Muscle of leg (tissue), 16 donors: ENCODE measurements at places on chromosomes 3 and 15.

DNA sequence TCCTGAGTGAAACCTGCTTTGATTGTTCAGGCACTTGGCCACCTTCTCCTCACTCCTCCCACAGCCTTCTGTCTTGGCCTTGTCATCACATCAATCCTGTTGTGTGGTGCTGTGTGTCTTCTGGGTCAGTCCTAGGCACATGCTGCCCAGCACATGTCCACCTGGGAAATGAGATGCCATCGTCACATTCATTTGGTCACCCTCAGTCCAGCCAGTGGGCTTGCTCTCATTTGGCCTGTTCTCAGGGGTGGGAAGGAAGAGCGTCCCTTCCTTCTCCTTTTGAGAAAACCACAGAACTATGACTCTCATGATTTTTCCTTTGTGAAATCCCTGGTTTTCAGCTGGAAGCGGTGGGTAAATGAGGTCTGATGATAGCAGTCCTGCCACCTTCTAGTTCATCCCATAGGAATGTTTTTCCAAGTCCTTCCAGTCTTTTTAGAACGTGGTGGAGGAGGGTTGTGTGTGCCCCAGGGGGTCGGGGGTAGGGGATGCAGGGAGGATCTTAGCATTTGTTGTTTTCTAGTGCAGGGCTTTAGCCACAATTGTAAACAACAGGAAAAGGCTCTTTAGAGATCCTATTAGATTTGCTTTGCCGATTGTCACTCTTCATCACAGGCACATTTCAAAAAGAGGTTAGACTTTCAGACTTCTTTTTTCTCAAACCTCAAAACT lies 8.4 kb upstream of the PLA1A start:
- H3K27ac ChIP-seq, result no peak overlapping the region
- peak; percentile 42 for DNase-seq
- H3K4me3 ChIP-seq, result no peak overlapping the region
- H3K4me1 ChIP-seq, result no peaks in the 10 kb centered on the region

- peaks cover 48% of the 10 kb centered on the region for H3K27me3 ChIP-seq
- H3K27ac ChIP-seq, result no peak overlapping the region
- peaks cover 3% of the 10 kb centered on the region for H3K4me1 ChIP-seq
- no peaks in the 10 kb centered on the region for H3K36me3 ChIP-seq
- DNase-seq, result peak; percentile 19
Measured at GRCh38 chr15:29570121-29570947, 251.9 kb downstream of the TJP1 start.

DNA sequence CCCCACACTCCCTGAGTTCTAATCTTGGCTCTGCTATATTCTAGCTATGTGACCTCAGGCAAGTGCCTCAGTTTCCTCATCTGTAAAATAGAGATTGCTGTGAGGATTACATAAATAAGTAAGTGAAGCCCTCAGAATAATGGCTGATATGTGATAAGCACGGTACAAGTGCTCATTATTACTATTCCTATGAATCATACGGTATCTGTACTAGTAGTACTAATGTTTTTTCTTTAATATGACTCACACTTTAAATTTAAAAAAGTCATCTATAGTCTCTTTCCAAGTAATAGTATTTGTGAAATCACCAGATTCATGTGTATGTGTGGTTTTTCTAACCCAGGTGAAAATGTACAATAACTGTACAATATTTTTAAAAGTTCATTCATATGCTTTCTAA lies 58.7 kb downstream of the CLDN11 start:
- no peak for DNase-seq
- no peaks in the 10 kb centered on the region for H3K36me3 ChIP-seq
- H3K27ac ChIP-seq, result no peak overlapping the region
- H3K4me3 ChIP-seq, result no peak overlapping the region

GRCh38 chr3:43013743-43014155 lies 34.6 kb downstream of the GASK1A start:
- H3K36me3 ChIP-seq, result no peaks in the 10 kb centered on the region
- H3K27ac ChIP-seq, result no peak overlapping the region
- no peak overlapping the region for H3K4me3 ChIP-seq
- DNase-seq, result no peak

- H3K27me3 ChIP-seq, result peaks cover 2% of the 10 kb centered on the region
- H3K4me3 ChIP-seq, result no peak overlapping the region
- no peaks in the 10 kb centered on the region for H3K36me3 ChIP-seq
- DNase-seq, result no peak
Measured at GRCh38 chr3:72196377-72196929, 411.5 kb upstream of the PROK2 start.

- no peaks in the 10 kb centered on the region for H3K4me1 ChIP-seq
- no peak for DNase-seq
- no peak overlapping the region for H3K27ac ChIP-seq
Measured at GRCh38 chr3:117010318-117010717, 300.7 kb downstream of the TUSC7 start.

DNA sequence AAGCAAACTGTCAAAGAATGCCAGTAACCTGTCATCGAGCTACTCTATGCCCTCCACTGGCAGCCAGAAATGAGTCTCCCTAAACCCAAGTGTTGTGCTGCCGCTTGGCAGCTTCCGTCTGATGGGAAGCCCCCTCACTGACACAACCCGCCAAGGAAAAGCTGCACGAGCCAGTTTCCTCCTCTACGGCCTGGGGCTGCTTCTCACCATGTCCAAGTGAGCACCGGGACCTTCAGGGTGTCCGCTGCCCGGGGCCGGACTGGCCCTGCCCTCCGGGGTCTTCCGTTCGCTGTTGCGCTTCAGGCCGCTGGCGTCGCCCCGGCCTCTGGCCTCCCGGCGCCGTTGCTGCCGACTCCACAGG lies 490 bp downstream of the TOMM70 start:
- peaks cover 9% of the 10 kb centered on the region for H3K4me1 ChIP-seq
- DNase-seq, result peak; percentile 41
- H3K27me3 ChIP-seq, result no peaks in the 10 kb centered on the region
- no peaks in the 10 kb centered on the region for H3K36me3 ChIP-seq

- H3K27ac ChIP-seq, result no peak overlapping the region
- H3K4me3 ChIP-seq, result no peak overlapping the region
- no peaks in the 10 kb centered on the region for H3K36me3 ChIP-seq
- no peaks in the 10 kb centered on the region for H3K4me1 ChIP-seq
Measured at GRCh38 chr3:144433006-144433405, 461.4 kb downstream of the DIPK2A start.

- no peak overlapping the region for H3K27ac ChIP-seq
- DNase-seq, result peak; percentile 42
- no peaks in the 10 kb centered on the region for H3K36me3 ChIP-seq
- H3K4me1 ChIP-seq, result peaks cover 6% of the 10 kb centered on the region
- no peak overlapping the region for H3K4me3 ChIP-seq
Measured at GRCh38 chr3:136856665-136857064, 5.3 kb upstream of the NCK1 start.

GRCh38 chr15:41933771-41934170 lies 38.6 kb downstream of the EHD4 start:
- H3K27me3 ChIP-seq, result no peaks in the 10 kb centered on the region
- DNase-seq, result no peak
- no peak overlapping the region for H3K27ac ChIP-seq
- H3K4me3 ChIP-seq, result no peak overlapping the region
- peaks cover 2% of the 10 kb centered on the region for H3K36me3 ChIP-seq

DNA sequence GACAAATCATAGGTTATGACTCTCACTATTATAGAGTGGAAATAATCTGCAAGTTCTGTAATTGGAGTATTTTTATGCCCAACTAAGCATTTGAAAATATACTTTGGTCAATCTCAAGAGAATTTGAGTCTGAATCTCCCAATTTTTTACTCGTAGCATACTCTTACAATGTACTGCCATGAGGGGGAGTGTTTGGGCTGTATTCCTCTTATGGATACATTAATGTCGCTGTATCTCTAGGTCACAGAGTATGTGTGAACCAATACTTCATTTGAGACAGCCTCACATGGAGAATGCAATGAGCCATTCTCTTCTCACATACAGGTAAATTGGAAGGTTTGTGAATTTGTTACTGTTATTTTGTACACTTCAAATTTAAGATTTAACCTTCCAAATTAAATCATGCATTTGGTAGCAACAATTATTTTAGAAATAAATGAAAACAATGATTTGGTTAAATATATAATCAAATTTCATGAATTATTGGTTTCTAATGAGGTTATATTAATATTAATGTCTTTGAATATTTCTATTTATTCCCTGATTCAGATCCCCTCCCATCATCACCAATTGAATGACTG lies 5.5 kb upstream of the CD200 start:
- H3K4me1 ChIP-seq, result no peaks in the 10 kb centered on the region
- no peaks in the 10 kb centered on the region for H3K36me3 ChIP-seq

GRCh38 chr3:118226206-118226605 lies 808.4 kb downstream of the IGSF11 start:
- no peak overlapping the region for H3K4me3 ChIP-seq
- H3K36me3 ChIP-seq, result no peaks in the 10 kb centered on the region
- no peak overlapping the region for H3K27ac ChIP-seq
- H3K4me1 ChIP-seq, result no peaks in the 10 kb centered on the region

- no peak overlapping the region for H3K27ac ChIP-seq
- peaks cover 13% of the 10 kb centered on the region for H3K4me1 ChIP-seq
- no peak overlapping the region for H3K4me3 ChIP-seq
- no peaks in the 10 kb centered on the region for H3K36me3 ChIP-seq
Measured at GRCh38 chr3:12175844-12176453, 17.2 kb upstream of the TIMP4 start.

DNA sequence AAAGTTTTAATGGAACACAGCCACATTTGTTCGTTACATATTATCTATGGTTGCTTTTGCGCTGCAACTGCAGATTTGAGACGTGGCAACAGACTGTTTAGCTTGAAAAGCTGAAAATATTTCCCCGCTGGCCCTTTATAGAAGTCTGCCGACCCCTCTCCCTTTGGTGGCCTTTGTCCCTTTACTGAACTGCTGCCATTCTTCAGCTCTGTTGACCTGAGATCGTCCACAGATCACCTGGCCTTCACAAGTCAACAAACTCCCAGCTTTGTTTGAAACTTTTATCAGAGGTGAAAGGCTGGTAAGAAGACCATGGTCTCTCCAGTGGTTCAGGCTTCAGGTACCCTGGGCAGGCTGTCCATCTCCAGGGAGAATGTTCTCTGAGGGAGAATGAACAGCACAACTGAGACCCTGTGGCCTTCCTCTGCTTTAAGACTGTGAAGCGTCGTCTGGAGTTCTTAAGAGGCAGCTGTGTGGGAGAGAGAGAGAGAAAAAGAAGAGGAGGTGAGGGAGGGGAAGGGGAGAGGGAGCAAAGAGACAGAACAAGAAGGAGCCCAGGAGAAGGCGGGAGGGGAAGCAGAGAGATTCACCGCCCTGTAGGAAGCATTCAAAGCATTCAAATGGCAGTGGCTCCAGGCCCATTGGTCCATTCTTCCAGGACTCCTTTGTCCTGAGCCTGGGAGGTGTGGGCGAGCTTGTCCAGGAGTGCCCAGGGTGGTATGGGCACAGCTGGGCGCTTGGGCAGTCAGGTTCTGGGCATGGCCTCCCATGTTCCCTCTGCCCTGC lies 53.7 kb upstream of the INSYN1 start:
- H3K27me3 ChIP-seq, result peaks cover 5% of the 10 kb centered on the region
- DNase-seq, result no peak
- H3K27ac ChIP-seq, result no peak overlapping the region
- no peaks in the 10 kb centered on the region for H3K36me3 ChIP-seq
- no peak overlapping the region for H3K4me3 ChIP-seq

DNA sequence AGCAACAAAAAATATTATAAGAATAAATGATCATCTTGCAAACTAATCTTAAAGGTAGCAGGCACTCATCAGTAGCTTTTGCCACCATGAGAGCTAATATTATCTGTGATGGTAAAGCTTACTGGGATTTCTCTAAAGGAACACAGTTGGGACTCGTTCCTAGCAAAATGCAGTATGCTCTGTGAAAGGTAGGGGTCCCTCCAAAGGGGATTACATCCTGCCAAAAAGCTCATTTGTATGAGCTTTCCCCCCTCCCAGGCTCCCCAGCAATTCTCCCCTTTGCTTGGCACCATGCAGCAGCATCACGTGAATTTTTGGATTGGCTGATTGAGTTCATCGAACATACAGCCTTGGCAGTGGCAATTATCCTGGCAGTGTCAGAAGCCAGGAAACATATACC lies 361.0 kb upstream of the PLSCR5 start:
- H3K36me3 ChIP-seq, result no peaks in the 10 kb centered on the region
- H3K4me3 ChIP-seq, result no peak overlapping the region

DNA sequence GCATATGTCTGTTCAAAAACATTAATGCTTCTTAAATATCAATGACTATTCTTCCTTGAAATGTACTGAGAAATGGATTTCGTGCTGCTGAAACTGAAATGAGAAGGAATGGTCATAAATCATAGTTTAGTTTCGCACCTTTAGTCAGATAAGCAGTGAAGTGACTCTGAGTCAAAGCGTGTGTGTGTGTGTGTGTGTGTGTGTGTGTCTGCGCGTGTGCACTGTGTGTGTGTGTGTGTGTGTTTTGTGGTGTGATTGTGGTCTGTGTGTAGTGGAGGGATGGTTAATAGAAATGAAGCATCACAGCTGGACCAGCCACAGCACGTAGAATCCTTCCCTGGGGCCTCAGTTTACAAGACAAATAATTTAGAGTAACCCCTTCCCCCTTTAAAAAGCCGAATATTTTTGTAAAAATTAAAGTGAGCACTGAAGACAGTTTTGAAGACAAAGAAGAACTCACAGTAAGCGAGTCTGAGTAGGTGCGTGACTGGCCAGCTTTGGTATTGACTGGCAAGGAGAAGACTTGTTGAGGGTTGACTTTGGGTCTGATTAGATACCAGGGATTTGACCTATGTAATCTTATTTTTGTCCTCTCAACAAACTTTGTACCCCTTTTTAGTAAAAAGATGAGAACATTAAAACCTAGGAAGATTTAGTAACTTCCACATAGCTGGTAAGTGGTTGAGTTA lies 202.0 kb upstream of the IL12A start:
- no peaks in the 10 kb centered on the region for H3K36me3 ChIP-seq
- H3K4me1 ChIP-seq, result no peaks in the 10 kb centered on the region
- DNase-seq, result no peak
- H3K27me3 ChIP-seq, result no peaks in the 10 kb centered on the region
- no peak overlapping the region for H3K27ac ChIP-seq
- H3K4me3 ChIP-seq, result no peak overlapping the region

DNA sequence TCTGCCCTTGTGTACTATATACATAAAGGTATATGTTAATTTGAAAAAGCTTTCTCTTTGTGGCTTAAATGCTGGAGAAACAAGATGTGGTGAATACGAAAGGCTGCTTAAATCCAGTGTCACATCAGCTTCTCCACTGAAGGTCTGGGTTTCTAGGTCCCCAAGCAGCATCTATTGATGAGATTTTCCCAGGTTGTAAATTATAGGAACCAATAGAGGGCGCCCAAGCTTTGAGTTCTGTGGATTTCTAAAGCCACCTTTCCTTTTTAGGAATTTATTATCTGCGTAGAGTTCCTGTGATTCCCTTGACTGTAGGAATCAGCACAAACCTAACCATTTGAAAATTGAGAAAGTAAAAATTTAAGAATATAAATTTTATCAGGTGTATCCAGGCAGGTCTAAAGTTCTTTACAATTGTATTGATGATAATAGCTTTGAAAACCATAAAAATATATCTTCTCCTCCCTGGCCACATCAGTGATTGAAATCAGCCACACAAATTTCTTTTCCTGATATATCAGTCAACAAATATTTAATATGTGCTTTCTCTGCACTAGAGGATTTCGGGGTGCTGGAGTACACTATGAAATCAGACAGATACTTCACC lies 88.3 kb upstream of the ADAMTSL3 start:
- H3K4me3 ChIP-seq, result no peak overlapping the region
- H3K36me3 ChIP-seq, result no peaks in the 10 kb centered on the region
- H3K27ac ChIP-seq, result no peak overlapping the region
- no peaks in the 10 kb centered on the region for H3K27me3 ChIP-seq
- DNase-seq, result peak; percentile 70

- no peaks in the 10 kb centered on the region for H3K27me3 ChIP-seq
- peaks cover 6% of the 10 kb centered on the region for H3K36me3 ChIP-seq
- H3K4me1 ChIP-seq, result peaks cover 8% of the 10 kb centered on the region
- peak within 1 kb of the TSS; percentile 99 for H3K27ac ChIP-seq
- peak; percentile 97 for DNase-seq
Measured at GRCh38 chr3:179451265-179452175, at the start of gene GNB4. GNB4 (minus strand) TSS chr3:179451470; CDS start chr3:179426200, 25,270 bp downstream.

GRCh38 chr15:65255486-65256140 lies 31.1 kb downstream of the PARP16 start:
- H3K27me3 ChIP-seq, result no peaks in the 10 kb centered on the region
- peak overlapping the region; percentile 70 for H3K27ac ChIP-seq
- DNase-seq, result peak; percentile 51
- H3K4me3 ChIP-seq, result no peak overlapping the region
